ENCODE measurements at places on chromosomes 5 and 9.

GRCh38 chr5:78597068-78597973 is 51.3 kb downstream of the LHFPL2 start:
- no peak for DNase-seq

DNA sequence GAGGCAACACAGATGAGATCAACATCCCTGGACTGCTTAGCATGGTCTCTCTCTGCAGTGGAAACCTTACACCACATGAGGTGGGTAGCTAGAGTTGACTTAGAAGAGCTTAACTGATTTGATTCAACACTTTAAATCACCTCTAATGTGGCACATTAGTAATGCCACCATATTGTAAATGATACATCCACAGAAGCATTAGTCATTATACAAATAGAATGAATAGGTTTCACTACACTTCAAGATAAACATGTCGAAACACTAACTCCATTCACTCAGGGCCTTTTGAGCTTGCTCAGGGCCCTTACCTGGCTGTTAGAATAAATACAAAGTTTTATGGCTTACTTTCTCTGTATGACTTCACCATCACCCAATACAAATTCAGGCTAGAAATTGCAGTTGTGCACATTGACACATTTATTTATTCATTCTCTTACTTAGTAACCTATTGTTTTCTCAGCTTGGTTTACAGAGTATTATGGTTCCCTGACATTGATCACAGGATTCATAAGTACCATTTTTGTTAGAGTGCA is 9.3 kb upstream of the SMAD5 start:
- no peak for DNase-seq

DNA sequence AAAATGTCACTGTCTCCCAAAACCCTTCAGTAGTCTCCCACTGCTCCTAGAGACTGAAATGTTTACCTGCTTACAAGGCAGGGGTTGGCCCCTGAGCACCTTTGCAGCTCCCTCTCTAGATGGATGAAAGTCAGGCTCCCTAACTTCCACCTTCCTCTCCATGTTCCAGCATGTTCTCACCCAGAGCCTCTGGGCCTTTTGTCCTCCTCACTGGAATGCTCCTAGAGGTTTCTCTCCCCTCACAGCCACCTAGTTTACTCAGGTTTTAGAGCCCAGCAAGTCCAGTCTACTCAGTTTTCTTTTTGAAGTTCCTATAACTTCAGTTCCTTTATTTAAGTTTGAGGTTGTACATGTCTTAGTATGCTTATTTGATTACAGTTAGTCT is 815 bp upstream of the URM1 start:
- no peak for DNase-seq

DNA sequence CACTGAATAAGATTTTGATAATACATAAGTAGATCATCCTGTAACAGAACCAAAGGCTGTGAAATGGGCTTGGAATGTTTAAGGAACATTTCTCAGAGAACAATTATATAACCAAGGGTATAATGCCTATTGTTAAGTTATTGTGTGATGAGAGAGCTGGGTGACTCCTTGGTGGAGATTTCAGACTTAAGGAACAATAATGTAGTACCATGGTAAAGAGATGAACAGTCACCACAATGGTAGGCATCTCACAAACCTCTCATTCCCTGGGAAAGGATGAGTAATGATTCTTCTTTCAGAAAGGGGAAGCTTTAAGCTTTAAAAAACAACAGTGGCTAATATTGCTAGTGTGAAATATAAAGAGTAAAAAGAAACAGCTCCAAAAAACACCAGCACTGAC is 147.4 kb downstream of the TRIM36 start:
- no peak for DNase-seq

DNA sequence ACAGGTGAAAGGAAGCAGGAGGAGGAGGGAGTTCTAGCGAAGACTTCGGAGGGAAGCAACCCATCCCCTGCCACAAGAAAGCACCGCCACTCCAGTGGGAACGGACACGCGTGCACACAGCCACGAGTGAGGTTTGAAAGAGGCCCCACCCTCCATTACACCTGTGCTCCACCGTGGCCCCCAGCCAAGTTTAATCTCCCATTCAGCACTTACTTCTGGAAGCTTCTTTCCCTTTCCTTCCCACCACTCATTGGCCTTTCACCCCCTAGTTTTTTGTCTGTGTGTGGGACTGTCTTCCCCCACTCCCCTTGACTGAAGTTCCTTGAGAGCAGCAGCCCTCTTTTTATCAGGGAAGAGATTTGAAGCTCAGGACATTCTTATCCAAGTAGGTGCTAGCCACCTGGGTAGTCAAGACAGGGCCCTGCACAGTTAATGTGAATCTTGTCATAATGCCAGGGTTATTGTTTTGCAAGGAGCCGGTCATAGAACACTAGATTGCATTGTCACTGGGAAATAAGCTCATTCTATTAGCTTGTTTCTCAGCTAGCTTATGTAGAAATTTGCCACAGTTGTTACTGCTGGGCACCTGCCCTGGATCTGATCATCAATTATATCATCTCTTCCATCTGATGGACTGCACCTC is 256.0 kb downstream of the DOCK8 start:
- DNase-seq = no peak

GRCh38 chr5:107975568-107975967 is 304.8 kb upstream of the EFNA5 start:
- no peak for DNase-seq

GRCh38 chr5:36177715-36178523 is 26.0 kb downstream of the SKP2 start:
- no peak for DNase-seq

- DNase-seq = no peak
Measured at GRCh38 chr9:125922854-125923253, 175.7 kb downstream of the PBX3 start.

DNA sequence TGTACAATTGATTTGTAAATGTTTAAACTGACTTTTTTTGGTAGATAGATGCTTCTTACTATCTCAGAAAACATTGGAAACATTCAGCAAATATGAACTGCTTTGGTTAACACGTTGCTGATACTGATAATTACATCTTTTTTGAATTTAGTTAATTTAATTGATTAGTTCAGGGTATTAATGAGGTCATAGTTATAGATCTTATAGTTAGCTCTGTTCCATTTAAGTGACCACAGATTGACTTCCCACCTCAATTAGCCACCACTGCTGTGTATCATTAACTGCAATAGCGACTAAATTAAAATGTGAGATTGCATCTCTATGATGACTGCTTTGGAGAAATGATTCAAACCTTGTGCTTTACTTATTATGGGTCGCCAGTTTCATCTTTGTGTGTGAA is 407.1 kb upstream of the EDIL3 start:
- no peak for DNase-seq

- DNase-seq = no peak
Measured at GRCh38 chr5:50866415-50866814, 200.0 kb downstream of the PARP8 start.

- no peak for DNase-seq
Measured at GRCh38 chr9:128587453-128587852, 35.1 kb downstream of the SPTAN1 start.

DNA sequence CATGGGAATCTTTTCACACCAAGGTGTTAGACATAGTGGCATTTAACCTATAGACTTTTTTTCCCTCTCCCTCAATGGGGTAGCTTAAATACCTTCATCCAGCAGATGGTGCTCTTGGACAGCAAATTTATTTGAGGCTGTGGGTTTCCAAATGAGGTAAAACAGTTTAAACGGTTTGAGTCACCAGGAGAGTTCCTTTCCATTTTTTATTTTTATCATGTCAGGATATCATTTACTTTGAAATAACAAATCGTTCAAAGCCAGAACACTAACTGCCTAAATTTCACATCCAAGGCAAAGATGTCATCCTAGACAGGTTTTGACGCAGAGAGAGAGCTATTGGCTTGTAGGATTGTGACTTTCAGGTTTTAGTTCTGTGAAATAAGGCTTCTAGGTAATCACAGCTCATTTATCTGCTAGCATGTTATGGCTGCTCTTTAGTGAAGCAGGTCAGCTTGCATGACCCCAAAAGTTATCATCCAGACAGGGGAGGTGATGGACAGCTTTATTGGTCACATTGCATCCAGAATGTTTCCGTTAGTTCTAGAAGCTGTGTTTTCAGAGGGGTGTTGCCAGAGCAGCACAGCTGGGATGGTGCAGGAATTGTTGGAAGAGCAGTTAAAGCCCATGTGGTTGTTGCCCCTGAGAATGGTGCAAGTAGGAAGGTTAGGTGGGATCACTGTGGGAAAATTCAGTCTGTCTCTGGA is 69.8 kb downstream of the KDM4C start:
- no peak for DNase-seq

DNA sequence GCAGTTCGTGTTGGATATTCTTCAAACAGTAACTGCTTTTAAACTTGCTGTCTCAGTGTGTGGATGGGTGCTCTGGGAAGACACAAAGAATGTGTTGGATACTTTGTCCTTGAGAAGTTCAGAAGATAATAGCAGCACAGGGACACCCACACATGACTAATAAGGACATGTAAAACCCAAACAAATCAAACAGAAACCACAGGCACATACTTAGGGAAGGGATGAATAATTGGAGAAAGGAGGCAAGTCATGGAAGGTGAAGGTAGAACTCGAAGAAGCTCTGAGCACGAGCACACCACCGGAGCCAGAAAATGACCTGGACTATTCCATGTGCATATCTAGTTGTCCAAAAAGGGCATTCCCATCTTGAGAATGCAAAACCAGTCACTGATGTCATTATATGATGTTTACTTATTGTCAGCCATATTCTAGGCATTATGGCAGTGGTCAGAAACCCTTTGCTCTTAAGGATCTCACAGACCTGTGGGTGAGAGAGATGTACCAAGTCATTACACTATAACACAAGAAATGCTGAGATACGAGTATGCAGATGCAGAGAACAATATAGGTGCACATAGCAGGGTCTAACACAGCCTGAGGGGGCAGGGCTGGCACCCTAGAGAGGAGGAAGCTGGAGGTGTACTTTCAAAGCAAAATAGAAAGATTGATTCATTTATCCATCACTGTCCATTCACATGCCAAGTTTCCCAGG is 152.9 kb downstream of the PIK3R1 start:
- no peak for DNase-seq

GRCh38 chr9:22033012-22033630 is 24.0 kb upstream of the CDKN2B start:
- no peak for DNase-seq

- no peak for DNase-seq
Measured at GRCh38 chr9:131875828-131876485, 136.1 kb upstream of the RAPGEF1 start.

GRCh38 chr5:110366716-110367115 is 359.8 kb downstream of the TMEM232 start:
- DNase-seq = no peak

DNA sequence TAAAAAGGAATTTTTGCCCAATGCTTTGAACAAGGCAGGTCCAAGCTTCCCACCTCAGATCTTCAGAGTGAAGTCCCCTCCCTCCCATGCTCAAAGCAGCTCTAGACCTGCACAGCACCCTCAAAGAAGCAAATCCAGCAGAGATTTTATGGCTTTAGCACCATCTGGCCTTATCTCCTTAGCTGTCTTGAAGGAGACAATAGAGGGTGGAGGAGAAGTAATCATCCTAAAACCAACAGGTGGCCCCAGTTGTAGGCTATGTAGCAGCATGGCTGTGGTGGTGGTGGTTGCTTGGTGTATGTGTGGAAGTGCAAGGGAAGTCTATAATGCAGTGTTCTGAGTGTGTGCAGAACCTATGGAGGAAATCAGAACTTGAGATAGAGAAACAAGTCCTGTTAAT is 140.1 kb downstream of the GRIA1 start:
- DNase-seq = no peak

DNA sequence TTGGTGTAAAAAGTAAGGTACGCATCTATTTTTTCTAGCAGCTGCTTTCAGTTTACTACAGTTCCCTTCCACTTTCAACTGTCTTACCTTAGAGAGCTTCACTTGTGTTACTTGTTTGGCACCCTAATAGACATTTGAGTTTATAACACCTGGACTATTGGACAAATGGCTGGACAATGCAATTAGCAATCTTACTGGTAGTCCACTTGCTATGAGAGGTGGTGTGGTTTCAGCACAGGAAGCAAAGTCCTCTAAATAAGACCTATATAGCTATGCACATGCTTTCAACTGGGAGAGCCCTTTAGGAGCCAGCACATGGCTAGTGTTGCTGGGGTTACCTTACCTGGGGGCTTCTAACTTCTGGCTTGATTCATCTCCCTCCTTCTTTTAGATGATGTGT is 119.6 kb upstream of the RANBP3L start:
- DNase-seq = no peak

- no peak for DNase-seq
Measured at GRCh38 chr5:16265141-16265540, 85.5 kb upstream of the MARCHF11 start.

- no peak for DNase-seq
Measured at GRCh38 chr9:86079421-86079831, 19.9 kb downstream of the GOLM1 start.

GRCh38 chr9:5002811-5003210 is 17.7 kb downstream of the JAK2 start:
- DNase-seq = no peak

DNA sequence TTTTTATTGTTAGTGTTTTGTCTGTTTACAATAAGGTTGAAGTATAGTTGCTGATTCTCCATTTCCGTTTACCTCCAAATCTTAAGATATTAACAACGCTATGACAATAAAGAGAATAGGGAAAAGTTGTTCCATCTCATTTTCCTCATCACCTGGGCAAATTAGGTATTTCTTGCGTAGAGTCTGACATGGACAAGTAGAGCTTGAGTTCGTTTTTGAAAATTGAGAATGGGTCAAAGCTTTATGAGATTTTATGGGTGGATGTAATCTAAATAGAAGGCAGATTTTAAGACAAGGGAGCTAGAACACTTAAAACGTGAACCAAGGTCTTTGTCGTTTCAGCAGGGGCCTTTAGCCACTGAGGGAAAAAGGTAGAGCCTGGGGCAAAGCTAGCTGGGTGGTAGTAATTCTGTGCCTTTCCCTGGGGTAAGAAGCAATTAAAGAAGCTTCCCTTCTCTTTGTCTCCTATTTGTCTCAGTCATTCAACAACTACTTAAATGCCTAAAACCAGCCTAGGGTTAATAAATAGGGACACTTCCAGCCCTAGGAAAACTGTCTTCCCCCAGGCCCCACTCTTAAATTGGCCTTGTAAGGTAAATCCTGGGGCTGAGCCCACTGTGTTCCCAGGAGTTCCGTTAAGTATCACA is 551 bp upstream of the CAAP1 start:
- DNase-seq = no peak

DNA sequence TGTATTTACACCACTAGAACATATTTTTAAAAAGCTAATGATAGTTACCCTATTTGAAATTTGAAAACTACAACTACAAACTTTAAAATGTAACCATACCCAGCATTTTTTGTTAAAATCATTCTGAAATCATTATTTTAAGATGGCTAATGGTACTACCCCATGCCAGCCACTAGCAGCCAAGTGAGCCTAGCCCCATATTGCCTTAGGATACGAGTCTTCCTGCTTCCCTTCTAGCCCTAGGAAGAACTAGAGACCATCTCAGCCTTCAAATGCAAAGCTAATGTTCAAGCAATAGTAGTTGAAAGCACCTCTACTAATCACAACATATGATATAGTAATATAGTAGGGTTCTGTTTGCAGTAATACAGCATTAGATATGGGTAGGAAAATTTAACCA is 24.0 kb upstream of the VCAN start:
- no peak for DNase-seq

GRCh38 chr9:120888626-120889025 is 11.6 kb upstream of the PHF19 start:
- no peak for DNase-seq
